ENCODE measurements at places on chromosomes 2 and 18. TPM values are rescaled to one million over a fixed set of nuclear protein-coding genes. Genes with fewer than 3 reads are reported as not detected.

The IMPA2 gene
- 10.4 TPM for total RNA-seq

The LONRF2 gene
- 0.10 TPM for total RNA-seq

The TMBIM1 gene
- 132 TPM for total RNA-seq

The CSRNP3 gene
- total RNA-seq: 0.27 TPM

- peak; percentile 99 for DNase-seq
Measured at GRCh38 chr2:20617892-20618467, 32.9 kb downstream of the HS1BP3 start.

All from M059J (cell line).